Astrocyte of the spinal cord (primary cell): ENCODE measurements at places on chromosomes 11 and 22.

DNA sequence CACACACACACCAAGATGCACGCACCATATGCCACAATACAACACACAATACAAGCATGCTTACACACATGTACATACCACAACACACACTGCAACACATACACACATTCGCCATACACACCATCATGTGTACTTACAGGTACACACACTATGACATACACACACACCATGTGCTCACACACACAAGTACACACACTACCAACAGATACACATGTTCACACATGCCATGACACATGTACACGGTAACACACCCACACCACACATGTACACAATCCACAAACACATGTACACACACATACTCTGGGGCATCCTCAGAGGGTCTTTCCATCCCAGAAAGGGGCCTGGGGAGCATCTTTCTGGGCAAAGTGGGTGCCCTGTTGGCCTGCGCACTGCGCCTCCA lies 82.2 kb downstream of the ST3GAL4 start:
- DNase-seq = no peak

- DNase-seq = peak; percentile 11
Measured at GRCh38 chr11:132427611-132428010, 1057.2 kb downstream of the NTM start.

DNA sequence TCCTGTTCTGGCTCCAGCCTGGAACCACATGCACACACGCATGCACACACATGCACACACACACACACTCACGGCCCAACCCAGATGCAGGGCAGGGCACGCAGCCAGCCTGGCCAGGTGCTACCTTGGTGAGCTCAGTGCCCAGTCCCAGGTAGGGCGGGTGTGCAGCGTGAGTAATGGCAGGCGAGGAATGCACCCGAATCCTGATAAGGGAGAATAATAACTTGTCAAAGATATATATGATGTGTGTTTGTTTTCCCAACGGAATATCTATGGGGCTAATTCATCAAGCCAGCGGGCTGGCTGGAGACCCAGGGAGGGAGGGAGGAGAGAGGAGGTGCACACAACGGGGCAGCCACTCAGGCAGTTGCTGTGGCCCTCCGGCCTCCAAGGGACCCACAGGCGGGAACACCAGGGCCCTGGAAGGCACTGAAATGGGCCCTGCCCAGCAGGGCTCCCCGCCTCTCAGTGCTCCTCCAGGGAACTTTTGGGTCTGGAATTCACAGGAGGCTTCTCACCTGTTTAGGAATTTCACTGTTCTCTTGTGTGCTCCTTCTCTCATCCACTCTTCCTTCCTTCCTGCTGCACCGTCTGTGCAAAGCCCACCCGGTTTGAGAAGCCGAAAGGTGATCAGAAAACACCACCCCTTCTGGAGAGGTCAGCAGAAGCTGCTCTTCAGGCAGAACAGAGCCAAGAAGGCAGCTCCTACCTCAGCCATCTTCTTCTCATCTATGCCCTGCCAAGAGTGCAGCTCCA lies 79.0 kb downstream of the BUD13 start:
- DNase-seq = no peak

DNA sequence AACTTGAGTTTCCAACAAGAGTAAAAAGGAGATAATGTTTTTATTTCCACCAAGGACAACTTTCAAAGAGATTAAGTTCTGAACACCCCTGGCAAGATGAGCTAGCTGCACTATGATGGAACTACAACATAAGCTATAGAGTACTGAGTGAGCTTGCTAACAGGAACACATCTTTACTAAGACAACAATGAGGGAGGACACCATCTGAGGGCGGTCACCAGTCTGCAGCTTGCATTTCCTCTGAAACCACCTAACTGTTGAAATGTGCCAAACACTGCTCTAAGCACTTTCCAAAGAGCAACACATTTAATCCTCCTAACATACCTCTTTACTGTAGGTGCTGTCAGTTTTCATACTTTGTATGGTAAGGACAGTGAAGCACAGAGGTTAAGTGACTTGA lies 68.4 kb downstream of the TCF20 start:
- DNase-seq = no peak

DNA sequence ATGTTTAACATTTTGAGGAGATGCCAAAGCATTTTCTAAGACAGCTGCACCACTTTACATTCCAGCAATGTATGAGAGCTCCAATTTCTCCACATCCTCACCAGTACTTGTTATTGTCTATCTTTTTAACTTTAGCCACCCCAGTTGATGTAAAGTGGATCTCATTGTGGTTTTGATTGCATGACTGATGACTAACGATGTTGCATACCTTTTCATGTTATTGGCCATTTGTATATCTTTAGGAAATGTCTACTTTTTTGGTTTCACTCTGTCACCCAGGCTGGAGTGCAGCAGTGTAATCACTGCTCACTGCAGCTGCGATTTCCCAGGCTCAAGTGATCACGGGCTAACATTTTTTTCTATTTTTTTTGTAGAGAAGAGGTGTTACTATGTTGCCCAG lies 8.9 kb downstream of the TTC28 start:
- DNase-seq = no peak
